GM13976 (cell line): ENCODE measurements at places on chromosomes 2 and 18.

- DNase-seq = peak; percentile 77
Measured at GRCh38 chr2:86368161-86368824, 30.9 kb upstream of the REEP1 start.

DNA sequence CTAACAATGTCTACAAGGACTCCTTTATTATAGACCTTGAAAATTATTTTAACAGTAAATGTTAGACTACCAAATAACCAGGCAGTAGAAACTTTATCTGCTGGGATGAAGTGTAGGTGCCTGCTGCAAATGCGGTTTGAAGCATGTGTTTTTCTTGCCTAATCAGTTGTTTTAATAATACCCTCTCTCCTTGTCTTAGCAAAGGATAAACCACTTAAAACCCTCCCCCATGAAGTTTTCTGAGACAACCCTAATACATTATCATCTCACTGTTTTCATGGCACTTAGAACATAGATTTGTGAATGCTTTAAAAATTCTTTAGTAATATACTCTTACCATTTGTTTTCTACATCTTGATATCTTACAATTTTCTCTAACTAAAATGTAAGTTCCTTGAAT is 98.6 kb downstream of the ASXL3 start:
- no peak for DNase-seq

DNA sequence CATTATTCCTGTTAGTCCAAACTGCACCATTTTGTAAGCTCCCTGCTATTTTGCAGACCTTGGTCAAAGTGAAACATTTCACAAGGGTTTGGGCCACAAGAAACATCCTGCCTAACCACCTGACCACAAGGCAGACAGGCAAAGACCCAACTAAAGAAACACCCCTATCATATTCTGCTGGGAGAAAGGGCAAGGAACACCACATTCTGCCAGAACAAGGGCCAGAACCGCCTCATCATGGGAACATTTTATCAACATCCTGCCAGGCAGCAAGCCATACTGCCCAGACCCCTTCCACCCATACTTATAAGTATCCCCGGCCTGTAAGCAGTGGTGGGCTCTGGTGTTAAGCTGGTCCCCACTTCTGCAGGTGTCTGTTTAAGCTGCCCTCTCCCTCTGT is 12.0 kb upstream of the RAB31 start:
- DNase-seq = no peak

DNA sequence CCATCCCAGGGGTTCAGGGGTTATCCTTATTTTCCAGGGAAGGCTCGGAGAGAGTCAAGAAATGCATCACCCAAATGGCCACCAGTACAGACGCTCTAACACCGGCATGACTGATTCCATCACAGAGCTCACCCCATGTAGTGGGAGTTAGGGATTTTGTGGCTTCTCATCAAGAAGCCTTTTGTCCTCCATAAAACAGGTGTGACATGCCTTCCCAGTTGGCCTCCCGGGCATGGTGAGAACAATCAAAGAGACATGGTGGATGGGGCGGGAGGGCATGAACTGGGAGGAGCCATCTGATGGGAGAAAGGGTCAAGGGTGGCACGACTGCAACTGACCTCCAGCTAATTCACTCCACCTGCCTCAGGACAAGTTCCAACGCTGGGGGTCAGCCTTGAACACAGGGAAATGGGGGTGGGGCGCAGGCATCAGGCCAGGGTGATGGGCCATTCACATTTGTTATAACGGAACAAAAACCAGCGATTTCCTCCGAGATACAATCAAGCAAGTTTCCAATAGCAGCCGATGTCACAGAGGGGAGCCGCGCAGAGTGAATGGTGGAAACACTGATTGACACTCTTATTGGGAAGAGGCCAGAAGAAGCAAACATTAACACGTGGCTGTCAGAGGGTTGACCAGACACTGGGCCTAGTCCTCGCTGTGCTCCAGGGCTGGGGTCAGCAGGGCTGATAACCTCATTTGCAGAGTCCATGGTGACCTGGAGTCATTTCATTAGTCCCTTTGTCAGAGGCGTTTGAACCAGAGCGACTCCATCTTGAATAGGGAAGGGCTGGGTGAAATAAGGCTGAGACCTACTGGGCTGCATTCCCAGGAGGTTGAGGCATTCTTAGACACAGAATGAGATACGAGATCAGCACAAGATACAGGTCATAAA is 80.5 kb upstream of the HPCAL1 start:
- DNase-seq = no peak

DNA sequence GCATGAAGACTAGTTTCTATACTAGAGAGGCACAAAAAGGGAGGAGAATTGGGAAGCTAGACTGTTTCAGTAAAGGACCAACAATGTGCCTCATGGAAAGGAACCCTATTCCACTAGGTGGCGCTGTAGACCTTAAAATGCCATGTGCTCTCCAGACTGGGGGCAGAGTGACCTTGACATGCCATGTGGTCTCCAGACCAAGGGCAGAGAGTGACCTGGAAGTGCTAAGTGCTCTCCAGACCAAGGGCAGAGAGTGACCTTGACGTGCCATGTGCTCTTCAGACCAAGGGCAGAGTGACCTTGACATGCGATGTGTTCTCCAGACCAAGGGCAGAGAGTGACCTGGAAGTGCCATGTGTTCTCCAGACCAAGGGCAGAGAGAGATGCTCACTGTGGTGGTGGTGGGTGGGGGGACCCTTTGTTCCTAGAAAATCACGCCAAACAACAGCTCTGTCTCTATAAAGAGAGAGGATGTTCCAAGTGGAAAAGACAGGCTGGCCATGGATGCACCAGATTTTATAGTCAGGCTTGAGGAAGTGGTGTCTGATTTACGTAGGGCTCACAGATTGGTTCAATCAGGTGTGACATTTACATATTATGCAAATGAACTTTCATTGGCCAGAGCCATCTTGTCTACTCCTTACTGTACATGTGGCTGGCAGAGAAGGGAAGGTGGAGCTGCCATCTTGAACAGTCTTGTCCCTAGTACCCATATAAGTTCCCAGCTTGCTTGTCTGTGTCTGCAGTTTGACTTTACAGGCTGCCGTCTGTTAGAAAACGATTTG is 344.0 kb upstream of the DDX18 start:
- peak; percentile 10 for DNase-seq

DNA sequence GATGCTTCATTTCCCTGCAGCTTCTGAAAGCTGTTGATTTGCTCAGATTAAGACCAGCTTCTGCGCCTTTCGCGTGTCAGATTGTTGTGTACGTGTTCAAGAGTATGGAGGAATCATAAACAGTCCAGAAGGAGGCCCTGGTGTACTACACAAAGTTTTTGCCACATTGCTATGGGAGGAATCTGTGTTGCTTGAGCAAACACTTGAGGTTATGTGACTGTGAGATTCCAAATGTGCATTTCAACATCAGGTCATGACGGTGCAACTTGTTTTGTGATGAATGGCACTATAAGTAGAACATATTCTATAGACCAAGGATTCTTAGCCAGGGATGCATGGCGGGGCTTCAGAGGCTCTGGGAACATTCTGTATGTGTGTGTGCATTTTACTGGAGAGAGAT is 35.0 kb downstream of the SRSF7 start:
- no peak for DNase-seq

DNA sequence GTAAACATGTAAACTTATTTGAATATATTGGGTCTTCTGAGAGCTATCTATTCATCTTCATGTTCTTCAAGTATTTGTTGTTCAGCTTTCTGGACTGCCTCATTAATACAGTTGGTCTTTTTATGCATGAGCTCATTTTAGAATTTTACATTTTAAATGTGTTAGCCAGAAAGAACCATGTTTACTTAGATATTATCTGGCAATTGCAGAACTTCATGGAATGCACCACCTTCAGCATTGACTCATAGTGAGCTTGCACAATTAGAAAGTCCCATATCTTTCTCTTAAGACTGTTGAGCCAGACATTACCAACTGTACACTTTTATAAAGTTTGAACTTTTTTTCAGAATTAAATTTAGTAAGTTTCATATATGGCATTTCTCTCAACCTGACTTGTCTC is 536.7 kb downstream of the RIT2 start:
- no peak for DNase-seq

DNA sequence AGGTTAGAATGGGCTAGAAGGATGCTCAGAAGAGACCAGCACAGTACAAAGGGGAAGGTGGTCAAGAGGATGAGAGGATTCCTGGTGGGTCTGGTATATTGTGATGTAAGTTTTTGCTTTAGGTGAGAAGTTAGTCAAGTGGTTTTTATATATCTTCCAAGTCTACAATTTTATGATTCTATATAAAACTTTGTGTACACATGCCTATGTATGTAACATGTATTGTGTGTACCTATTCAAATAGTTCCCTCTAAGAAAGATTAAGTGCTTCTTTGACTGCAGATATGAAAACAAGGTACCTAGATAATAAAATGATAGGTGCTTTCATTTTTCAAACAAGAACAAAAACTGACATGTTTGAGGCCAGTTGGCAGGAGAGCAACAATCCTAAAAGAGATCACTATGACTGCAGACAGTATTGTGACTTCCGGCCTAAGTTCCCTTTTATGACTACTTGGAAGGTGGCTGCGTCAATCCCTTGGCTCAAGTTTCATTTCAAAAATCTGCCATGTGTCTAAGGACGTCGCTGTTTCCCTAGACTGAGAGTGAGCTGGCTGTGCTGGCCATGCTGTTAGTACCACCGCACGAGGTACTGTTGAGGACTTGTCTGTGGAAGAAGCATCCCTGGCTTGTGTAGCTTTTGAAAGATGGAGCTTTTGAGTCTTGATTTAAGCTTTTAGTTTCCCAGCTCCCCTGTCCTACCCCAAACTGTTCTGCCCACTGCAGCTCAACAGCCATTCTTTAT is 123.1 kb downstream of the PRPF40A start:
- peak; percentile 49 for DNase-seq

GRCh38 chr2:120559401-120559800 is 176.3 kb upstream of the GLI2 start:
- no peak for DNase-seq

DNA sequence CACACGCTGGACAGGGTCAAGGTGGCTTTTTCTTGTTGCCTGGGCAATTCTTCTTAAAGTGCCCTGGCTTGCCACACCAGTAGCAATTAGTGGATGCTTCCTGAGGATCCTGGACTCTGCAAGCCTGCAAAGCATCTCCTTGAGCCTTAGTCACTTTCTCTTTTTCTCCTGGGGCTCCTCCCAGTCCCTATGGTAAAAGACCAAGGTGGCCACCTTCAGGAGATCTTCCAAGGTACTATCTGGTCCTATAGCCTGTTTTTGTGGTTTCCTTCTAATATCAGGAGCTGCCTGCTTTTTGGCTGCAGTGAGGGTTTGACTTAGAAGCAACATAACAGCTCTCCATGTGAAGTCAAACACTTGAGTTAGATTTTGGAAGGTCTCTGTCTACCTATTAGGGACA is 33.3 kb upstream of the GMCL1 start:
- no peak for DNase-seq

DNA sequence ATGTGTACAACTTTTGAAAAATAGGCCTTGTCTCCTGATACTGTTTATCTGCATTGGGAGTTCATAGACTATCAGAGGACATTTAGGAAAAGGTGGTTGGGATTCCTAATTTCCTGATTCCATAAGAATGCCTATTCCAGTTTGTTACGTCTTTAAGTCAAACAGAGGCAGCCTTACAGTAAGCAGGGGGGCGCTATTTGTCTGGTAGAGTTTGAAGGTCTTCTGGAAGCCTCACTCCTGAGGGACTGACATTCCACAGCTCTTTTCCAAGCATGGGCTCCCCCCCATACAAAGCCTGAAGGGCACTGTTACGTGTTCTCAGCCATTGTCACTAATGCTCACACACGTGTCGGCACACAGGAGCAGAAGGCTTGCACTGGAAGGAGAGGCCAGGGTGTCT is 154.3 kb downstream of the PTGR3 start:
- no peak for DNase-seq

- peak; percentile 69 for DNase-seq
Measured at GRCh38 chr2:223779877-223780276, 57.5 kb downstream of the AP1S3 start.

GRCh38 chr2:189441709-189442074 is 418 bp downstream of the WDR75 start:
- no peak for DNase-seq

GRCh38 chr18:8660316-8660715 is 45.0 kb upstream of the MTCL1 start:
- DNase-seq = no peak

GRCh38 chr2:60400462-60401246 is 152.8 kb downstream of the BCL11A start:
- no peak for DNase-seq

DNA sequence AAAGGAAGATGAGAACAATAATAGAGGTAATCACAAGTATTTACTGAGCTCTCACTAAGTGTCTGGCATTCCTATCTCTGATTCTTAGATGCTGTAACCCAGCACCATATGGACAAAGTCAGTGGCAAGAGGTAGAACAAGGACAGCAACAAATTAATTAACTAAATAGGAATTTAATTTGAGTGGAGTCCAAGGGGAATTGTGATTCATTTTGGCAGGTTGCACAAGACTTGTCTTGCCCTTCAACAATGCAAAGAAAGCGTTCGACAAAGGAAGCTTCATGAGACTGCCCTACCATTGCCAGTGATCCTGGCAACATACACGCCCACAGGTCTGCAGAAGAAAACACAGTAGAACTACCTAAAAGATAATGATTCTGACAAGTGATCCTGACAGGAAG is 221.6 kb downstream of the RBM43 start:
- no peak for DNase-seq

DNA sequence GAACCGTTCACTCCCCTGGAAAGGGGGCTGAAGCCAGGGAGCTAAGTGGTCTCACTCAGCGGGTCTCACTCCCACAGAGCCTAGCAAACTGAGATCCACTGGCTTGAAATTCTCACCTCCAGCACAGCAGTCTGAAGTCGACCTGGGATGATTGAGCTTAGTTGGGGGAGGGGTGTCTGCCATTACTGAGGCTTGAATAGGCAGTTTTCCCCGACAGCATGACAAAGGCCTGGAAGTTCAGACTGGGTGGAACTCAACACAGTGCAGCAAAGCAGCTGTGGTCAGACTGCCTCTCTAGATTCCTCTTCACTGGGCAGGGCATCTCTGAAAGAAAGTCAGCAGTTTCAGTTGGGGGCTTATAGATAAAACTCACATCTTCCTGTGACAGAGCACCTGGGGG is 292.5 kb downstream of the NUP35 start:
- no peak for DNase-seq

GRCh38 chr18:38520786-38521185 is 955.2 kb upstream of the CELF4 start:
- DNase-seq = no peak

DNA sequence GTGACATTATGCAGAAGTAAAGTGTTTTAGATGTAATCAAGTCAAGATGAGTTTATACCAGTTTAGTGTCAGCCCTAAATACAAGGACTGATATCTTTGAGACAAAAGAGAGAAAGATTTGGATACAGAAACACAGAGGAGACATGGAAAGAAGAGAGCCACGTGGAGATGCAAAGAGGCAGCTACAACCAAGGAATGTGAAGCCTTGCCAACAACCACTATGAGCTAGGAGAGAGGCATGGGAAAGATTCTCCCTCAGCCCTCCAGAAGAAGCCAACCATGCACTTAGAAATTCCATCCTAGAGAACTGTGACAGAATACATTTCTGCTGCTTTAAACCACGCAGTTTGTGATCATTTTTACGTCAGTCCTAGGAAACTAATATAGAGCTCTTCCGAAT is 217.2 kb downstream of the DOK6 start:
- DNase-seq = no peak

- DNase-seq = no peak
Measured at GRCh38 chr2:98118852-98119251, 31.9 kb downstream of the VWA3B start.
